ENCODE measurements at places on chromosomes 1 and 21.

GRCh38 chr1:106889583-106889982 is 166.9 kb upstream of the PRMT6 start:
- no peak for DNase-seq

DNA sequence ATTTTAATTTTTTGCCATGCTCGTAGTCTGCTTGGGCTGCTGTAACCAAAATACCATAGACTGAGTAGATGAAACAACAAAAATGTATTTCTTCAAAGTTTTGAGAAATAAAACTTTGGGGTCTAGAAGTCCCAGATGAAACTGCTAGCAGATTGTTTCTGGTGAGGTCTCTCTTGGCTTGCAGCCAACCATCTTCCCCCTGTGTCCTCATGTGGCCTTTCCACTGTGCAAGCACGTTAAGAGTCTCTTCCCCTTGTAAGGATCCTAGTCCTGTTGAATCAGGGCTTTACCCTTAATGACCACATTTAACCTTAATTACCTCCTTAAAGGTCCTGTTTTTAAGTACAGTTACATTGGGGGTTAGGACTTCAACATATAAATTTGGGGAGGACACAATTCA is 86.6 kb downstream of the PTBP2 start:
- DNase-seq = no peak

- DNase-seq = no peak
Measured at GRCh38 chr1:14543191-14543840, 55.2 kb upstream of the KAZN start.

GRCh38 chr1:86150553-86151055 is 6.0 kb downstream of the COL24A1 start:
- DNase-seq = no peak

DNA sequence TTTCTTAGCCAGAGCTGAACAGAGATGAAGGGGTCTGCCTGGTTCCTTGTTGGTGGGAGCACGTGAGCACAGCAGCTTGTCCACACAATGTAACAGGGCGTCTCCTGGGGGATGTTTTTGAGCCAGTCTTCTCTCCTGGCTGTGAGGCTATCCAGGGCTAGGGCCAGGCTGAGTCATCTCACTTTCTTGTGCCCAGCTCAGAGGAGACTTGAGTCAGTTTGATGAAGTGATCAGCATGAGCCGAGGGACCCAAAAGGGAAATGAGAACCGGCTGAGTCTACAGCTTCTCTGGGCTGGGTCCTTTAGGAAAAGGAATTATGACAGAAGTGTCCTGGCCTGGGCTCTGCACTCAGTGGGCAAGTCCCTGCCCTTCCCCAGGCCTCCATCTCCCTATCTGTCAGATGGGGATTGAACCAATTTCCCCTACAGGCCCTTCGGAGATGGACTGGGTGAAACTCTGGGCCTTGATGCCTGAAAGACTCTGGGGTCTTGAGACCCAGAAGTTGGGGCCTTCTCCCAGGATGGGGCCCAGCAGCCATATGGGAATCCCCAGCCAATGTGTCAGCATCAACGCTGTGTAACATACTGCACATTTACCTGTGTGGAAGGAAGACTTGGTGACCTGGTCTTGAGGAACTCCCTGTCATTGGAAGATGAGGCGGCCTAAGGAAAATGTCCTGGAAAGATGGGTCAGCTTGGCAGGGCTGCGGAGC is 36.6 kb downstream of the DMRTB1 start:
- no peak for DNase-seq

DNA sequence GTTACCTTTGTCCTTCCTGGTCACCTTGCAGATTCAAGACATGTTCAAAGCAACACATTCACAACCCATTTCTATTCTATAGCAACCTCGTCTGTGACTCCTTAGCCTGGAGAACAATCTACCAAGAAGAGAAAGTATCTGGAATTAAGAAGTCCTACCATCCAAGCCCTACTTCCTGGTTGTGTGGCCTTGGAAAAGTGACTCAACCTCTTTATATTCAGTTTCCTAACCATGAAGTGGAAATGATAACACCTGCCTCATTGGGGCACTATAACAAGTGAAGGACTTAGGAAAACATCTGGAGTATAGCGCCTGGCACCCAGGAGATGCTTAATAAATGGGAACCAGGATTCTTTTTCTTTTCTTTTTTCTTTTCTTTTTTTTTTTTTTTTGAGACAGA is 36.5 kb upstream of the SRRM1 start:
- no peak for DNase-seq

DNA sequence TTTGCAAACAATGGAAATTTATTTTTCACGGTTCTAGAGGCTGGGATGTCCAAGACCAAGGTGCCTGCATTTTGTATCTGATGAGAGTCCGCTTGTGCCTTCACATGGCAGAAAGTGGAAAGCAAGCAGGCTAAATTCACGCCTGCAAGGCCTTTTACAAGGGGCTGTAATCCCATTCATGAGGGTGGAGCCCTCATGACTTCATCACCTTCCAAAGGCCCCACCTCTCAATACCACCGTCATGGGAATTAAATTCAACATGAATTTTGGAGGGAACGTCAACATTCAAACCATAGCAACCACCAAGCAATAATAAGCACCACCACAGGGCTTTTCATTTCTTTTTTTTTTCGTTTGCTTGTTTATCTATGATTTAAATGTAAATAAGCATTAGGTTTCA is 115.3 kb downstream of the C1orf21 start:
- no peak for DNase-seq

GRCh38 chr1:18037651-18038050 is 69.9 kb upstream of the IGSF21 start:
- DNase-seq = no peak

DNA sequence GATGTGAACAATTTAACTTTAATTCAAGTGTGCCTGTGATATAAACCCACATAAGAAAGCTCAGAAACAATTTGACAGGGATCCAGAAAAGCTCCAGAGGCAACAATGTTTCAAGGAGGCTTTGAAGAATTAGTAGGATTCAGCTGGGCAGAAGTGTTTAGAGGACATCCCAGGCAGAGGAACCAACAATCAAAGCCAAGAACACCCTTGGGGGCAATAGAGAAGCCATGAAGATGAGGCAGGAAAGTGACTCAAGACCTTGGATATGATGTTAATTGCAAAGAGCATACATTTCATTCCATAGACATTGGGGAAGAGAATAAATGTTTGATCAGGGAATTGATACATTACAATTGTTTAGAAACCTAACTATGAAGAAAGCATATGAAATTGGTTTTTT is 280.3 kb downstream of the LTN1 start:
- DNase-seq = no peak

GRCh38 chr1:98267423-98267822 is 346.6 kb upstream of the DPYD start:
- DNase-seq = no peak

DNA sequence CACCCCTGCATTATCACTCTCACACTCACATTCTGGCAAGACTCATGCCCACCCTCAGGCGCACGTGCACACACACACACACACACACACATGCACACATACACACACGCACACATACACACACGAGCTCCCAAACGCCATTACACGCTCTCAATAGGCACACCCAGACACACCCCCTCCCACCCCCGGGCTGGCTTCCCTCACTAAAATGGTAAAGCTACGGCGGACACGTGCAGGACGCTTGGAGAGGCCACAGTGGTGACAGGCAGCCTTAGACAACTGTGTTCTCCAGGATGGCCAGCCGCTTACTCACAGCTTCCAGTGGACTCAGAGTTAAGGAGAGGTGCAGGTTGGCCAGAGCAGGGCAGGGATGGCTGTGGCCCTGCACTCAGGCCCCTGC is 10.1 kb downstream of the MATN1 start:
- DNase-seq = no peak

GRCh38 chr1:229136822-229137221 is 134.1 kb upstream of the RAB4A start:
- no peak for DNase-seq

DNA sequence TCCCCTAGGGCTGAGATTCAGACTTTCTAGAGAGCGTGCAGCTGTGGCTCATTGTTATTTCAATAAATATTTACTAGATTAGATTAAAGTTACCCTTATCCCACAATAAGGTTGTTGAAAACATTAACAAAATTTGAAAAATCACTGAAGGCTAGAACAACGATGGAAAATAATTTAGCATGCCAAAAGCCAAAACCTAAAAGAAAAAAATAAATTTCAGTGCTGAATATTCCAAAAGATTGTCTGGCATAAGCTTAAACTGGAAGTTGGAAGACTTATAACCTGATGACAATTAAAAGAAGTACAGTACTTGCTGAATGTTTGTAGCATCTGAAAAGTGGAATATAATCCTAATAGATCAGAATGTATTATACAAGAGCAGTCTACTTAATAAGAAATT is 221.3 kb downstream of the USH2A start:
- no peak for DNase-seq

GRCh38 chr1:198273748-198274295 is 117.0 kb downstream of the NEK7 start:
- no peak for DNase-seq

GRCh38 chr1:172941945-172942344 is 108.8 kb downstream of the TNFSF18 start:
- no peak for DNase-seq

GRCh38 chr1:119662034-119662437 is 14.0 kb upstream of the ZNF697 start:
- no peak for DNase-seq

- no peak for DNase-seq
Measured at GRCh38 chr21:28220680-28221079, 772.0 kb downstream of the LTN1 start.

- no peak for DNase-seq
Measured at GRCh38 chr1:182601416-182601786, 2.8 kb downstream of the RGS16 start.

- DNase-seq = no peak
Measured at GRCh38 chr1:64220241-64220640, 16.8 kb downstream of the UBE2U start.

GRCh38 chr1:183764981-183765380 is 39.9 kb upstream of the RGL1 start:
- no peak for DNase-seq

DNA sequence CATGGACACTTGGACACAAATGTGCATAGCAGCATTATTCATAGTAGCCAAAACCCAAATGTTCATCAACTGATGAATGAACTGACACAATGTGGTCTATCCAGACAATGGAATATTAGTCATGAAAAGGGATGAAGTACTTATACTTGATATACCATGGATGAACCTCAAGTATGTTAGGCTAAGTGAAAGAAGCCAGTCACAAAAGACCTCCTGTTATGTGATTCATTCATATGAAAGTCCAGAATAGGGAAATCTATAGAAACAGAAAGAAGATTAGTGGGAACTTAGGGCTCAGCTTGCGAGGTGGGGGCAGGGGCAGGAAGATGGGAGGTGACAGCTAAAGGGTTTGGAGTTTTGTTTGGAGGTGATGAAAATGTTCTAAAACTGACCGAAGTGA is 7.4 kb downstream of the KCNE1 start:
- no peak for DNase-seq

DNA sequence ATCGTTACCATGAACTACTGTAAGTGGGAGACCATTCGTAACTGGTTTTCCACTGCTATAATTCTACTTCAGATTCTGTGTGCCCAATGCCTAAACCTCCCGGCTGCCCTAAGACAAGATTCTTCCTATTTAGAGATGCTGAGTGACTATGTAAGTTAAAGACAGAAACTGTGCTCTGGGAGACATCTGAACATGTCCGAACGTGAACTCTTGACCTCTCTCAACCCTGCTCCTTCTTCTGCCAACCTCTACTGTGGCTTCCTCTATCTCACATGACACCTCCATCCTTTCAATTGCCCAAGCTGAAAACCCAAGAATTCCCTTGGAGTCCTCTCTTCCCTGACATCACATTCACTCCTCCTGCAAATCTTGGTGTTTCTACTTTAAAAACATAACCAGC is 182.9 kb downstream of the AKT3 start:
- no peak for DNase-seq

GRCh38 chr1:59560807-59561450 is 253.8 kb upstream of the HOOK1 start:
- no peak for DNase-seq

DNA sequence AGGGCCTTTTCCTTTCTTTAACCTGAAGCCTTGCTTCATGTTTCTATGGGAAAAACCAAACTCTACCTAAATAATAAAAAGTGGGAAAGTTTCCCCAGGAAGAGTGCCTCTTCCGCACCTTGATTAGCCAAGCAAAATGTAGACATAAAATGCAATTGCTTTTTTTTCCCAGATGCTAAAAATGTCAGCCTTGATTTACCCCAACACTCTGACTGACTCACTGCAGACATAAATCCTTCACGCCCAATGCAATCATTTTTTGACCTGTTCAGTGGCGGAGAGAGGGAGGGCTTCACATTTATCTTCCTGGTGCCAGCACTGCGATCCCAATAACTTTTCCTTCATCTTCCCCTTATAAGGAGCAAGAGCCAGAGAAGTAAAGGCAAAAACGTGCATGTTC is 261.5 kb downstream of the SEC16B start:
- DNase-seq = no peak

DNA sequence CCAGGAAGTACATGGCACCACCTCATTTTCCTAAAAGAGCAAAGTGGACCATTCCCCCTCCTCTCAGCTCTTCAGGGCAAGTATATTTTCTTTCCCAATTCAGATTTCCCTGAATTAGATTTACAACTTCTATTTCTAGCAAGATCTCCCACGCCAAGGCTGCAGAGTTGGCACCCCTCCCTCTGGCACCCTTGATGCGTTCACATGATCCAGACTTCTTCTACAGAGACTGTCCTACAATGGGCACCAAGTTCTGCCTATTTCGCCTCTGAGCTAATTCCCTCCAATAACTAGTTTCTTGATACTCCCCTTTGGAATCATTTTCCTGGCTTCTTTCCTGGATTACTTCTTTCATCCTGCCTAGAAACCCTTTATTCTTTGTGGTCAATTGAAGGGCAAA is 122.0 kb downstream of the CDC7 start:
- DNase-seq = peak; percentile 42

GRCh38 chr1:179095377-179095776 is 13.5 kb downstream of the TOR3A start:
- DNase-seq = no peak

DNA sequence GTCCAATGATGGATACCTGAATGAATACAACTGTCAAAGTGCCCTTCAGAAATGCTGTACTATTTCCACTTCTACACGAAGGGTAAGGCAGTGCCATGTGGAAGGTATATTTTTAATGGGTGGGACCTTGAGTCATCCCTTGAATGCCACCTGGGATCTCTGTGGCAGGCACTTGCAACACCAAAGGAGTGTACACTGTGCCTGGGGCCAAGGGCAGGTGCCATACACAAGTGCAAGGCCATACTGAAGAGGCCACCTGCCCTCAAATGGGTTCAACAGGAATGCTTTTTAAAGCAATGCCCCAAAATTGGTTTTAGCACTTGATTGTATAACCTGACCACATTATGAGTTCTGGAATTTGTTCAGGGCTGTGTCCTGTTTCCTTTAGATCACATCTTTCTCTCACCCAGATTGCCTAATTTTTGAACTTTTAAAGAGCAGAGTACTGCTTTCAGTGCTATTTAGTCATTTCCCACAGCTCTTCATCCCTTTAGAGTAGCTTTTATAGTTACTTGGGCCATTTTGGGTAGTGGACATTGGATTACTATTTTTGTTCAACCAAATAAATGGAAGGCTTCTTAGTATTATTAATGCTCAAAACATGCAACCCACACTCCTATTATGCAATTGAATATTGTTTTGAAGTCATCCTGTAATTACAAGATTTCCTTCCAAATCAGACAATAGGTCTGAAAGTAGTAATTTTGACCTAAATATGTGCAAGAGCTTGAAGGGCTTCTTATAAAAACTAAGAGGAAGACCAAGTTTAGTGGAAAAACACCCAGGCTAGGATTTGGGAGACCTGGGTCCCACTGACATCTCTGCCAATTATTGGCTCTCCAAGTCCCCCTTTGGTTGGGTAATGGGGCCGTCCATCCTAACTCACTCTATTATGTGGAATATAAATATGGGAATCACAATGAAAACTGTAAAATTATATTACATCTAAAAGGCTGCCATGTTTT is 57.2 kb downstream of the LEPR start:
- no peak for DNase-seq
